Hematopoietic multipotent progenitor cell treated with erythropoietin and hydrocortisone succinate and interleukin-3 and kit ligand, for 8 days (in vitro differentiated cells): ENCODE measurements at places on chromosomes 13 and 19.

DNA sequence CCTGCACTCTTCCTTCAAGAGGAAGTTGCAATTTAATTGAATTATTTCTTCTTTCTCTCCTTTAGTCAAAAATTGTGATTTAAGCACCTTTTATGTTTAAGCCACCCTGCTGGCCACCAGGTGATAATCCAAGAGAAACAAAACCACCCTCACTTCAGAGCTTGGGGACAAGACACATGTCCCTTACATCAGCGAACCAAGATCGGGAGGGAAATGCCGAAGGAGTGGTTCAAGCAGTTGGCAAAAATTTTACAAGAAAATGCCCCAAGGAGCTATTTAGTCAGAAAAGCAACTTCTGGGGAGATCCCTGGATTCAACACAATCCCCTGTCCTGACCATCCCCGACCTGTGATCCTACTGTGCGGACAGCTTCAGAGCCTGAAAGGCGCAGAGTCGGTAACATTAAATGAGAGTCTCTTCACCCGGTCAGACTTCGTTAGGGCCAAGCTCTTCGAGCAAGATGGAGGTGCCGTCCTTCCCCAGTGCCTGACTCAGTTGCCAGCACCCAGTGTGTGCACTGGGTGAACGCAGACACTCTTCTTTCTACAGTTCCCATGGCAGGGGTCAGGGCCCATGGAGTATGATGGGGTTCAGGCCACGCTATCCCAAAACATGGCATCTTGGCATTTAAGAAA lies 78.6 kb upstream of the TM9SF2 start:
- DNase-seq = no peak

DNA sequence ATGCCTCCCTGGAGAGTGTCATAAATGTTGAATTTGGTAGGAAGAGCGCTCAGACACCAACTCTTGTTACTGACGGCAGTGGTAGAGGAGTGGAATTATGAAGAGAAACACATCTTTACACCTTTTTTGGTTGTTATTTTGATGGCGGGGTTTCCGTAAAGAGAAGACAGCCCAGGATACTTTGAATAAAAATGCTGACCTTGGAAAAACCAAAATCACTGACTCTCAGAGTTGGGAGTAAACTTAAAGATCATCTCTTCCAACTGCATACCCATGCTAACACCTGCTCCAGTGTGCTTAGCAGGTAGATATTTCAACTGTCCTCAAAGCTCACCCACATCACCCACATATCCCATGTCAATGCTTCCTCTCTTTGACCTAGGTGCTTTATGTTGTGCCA lies 498.6 kb downstream of the LIG4 start:
- DNase-seq = no peak

GRCh38 chr13:113052206-113052605 lies 53.4 kb upstream of the F7 start:
- DNase-seq = no peak

DNA sequence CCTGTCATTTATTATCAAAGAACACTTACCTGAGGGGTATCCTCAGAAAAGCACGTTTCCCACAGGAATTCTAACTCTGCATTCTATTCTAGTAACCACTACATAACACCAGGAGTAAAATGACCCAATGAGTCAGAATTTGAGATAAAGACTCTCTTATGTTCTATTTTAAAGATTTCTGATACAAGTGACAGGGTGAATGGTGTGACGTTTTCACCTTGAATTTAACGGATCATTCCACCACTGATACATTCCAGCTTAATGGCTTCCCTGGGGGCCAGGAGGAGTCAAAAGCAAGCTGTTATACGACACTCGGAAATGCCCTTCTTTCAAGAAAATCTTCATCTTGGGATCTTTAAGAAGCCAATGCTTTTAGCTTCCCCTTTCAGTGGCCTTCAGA lies 55.2 kb downstream of the SLC7A1 start:
- DNase-seq = no peak

DNA sequence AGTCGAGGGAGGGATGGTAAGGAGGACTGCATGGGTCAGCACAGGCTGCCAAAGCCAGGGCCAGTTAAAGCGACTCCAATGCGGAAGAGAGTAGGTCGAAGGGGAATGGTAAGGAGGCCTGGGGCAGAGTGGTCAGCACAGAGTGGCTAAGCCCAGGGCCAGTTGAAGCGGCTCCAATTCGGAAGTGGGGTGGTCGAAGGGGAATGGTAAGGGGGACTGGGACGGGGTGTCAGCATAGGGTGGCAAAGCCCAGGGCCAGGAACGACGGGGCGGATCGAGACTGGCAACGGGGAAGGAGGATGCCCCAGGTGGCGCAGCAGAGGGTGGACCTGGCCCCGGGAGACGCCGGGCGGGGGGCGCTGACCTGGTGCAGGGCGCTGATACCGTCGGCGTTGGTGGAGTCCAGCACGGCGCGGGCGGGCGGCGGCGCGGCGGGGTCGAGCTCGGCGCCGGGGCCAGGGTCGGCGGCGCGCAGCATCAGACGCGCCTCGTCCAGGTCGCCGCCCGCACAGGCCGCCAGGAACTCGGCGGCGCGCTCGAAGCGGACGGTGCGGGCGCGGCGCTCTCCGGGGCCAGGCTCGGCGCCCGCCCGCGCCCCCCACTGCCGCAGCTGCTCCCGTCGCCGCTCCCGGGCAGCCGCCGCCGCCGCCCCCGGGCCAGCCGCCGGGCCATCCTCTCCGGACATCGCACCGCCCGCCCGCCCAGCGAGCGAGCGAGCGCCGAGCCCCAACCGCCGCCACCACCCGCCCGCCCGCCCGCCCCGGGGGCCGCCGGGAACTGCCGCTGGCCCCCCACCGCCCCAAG lies at the start of gene PPP1R12C:
Gene PPP1R12C, minus strand, starts transcription at position 779 of the 804 bp plus-strand sequence. Its CDS starts 94 bp downstream, at position 685.
- no peak for DNase-seq

DNA sequence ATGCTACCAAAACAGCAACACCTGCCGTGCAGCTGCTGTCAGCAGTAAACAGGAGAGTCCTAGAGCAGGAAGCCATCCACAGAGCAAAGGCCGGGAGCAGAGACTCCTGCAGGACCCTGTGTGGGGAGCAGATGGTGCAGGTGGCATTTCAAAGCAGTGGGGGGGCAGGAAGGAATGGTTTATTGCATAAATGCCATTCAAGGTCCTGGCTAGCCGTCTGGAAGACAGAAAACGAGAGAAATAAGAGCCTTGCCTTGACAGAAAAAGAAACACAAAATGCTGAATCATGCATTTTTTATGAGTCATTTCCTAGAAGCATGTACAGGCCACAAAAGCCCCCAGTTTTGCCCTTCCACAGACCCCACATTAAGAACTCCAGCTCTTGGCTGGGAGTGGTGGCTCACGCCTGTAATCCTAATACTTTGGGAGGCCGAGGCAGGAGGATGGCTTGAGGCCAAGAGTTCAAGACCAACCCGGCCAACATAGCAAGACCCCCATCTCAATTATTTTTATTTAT lies 5.4 kb downstream of the RSPH6A start:
- DNase-seq = peak; percentile 52

- no peak for DNase-seq
Observed at GRCh38 chr13:109007946-109008345, 378.5 kb downstream of the MYO16 start.

DNA sequence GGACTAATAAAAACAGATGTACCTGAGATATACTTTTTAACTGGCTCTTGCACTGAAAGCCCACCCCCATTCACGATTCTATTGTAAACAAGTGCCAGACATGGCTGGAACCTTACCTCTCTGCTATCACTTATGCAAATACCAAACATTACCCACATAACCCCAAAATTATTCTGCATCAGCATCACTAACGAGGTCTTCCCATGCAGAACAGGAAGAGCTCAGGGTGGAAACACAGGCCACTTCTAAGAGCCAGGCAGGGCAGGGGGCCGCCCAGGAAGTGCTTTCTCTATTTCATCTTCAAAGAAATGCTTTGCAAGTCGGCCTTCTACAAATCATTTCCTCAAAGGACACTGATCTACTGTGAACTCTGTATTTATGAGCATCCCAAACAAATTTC lies 7.3 kb downstream of the IRS2 start:
- DNase-seq = no peak

GRCh38 chr13:56893843-56894242 lies 246.9 kb upstream of the PRR20A start:
- DNase-seq = no peak

DNA sequence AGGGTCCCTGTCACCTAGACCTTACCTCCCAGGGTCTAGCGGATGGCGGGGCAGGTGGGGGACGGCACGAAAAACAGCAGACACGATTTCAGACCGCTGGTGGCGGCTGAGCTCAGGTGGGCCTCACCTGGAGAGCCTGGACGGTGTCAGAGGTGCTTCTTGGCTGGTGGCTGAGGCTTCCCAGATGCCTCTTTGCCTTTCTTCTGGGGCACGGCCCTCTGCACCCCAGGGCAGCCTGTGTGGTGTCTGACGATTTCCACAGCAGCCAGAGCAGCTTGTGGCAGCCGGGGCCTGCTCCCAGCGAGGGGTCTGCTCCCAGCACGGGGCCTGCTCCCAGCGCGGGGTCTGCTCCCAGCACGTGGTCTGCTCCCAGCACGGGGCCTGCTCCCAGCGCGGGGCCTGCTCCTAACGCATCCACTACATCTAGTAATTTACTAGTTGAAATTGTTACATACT lies 66.7 kb downstream of the ATP11A start:
- no peak for DNase-seq

GRCh38 chr13:45331123-45331619 lies 9.8 kb downstream of the TPT1 start:
- peak; percentile 31 for DNase-seq

DNA sequence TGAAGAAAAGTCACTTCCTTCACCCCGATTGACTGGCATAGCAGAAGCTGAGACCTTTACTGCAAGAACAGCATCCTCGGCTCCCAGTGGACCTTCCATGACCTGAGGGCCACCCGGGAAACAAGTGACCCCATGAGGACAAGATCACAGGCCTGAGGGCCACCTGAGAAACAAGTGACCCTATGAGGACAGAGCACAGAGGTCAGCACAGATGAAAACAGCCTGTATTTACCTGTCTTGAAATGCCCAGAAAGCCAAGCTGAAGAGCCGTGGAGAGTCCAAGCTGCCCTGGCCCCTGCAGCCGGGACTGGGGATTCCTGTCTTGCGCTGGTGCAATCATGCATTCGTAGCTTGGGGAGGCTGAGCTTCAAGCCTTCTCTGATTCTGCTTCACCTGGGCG lies 114.2 kb upstream of the SPACA7 start:
- no peak for DNase-seq

DNA sequence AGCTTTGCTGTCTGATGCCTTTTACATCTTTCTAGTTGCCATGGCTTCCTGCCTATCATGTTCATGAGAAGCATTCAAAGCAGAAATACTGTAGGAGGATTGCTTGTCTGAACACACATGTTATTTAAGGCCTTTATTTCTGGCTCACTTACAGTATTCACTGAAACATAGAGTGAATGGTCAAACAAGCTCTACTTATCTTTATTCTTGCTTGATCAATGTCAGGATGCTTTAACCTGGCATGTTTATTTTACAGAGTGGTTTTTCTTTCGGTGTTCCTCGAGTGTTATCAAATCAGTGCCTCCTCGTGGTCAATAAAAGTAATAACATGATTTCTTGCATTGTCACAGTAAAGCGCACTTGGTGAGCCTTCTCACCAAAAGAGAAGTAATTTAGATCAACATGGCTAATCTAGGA lies 73.5 kb upstream of the PCDH17 start:
- DNase-seq = peak; percentile 20

- no peak for DNase-seq
Observed at GRCh38 chr13:66264971-66265370, 965.2 kb downstream of the PCDH9 start.

DNA sequence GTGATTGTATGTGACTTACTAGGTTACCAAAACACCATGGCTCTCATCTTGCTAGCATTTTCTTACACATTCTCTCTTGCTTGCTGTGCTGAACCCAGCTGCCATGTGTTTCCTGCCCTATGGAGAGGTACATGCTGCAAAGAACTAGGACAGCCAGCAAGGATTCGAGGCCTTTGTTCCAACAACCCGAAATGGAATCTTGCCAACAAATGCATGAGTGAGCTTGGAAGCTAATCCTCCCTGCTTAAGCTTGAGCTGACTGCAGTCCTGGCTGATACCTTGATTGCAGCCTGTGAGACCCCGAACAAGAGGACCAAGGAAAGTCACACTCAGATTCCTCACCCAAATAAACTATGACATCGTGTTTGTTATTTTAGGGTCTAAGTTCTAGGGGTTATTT lies 651.2 kb downstream of the SLITRK6 start:
- DNase-seq = no peak

DNA sequence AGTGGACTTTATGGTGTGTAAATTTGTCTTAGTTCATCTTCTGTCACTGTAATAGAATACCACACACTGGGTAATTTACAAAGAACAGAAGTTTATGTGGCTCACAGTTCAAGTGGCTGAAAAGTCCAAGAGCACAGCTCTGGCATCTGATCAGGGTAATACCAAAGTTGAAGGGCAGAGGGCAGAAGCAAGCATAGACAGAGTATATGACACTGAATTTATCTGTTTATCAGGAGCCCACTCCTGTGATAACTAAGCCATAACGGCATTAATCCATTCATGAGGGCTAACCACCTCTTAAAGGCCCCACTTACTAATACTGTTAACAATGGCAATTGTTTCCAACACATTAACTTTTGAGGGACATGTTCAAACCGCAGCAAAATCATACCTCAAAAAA lies 4.0 kb upstream of the RFXAP start:
- DNase-seq = peak; percentile 75

DNA sequence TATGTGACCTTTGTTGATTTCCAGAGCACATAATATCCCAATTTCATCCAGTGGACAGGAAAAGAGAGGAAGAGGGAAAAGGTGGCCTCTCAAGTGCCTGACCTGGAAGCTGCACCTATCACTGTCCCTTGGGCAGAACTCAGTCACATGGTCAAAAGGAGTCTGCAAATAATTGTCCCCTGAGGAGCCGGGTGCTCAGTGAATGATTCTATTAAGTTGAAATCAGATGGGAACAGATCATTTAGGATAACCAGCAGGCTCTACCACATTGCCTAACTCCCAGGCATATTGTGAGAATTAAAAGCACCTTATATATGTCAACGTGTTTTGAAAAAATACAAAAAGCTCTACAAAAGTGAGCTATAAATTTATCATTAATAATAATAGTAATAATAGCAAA lies 6.8 kb downstream of the KL start:
- DNase-seq = no peak

DNA sequence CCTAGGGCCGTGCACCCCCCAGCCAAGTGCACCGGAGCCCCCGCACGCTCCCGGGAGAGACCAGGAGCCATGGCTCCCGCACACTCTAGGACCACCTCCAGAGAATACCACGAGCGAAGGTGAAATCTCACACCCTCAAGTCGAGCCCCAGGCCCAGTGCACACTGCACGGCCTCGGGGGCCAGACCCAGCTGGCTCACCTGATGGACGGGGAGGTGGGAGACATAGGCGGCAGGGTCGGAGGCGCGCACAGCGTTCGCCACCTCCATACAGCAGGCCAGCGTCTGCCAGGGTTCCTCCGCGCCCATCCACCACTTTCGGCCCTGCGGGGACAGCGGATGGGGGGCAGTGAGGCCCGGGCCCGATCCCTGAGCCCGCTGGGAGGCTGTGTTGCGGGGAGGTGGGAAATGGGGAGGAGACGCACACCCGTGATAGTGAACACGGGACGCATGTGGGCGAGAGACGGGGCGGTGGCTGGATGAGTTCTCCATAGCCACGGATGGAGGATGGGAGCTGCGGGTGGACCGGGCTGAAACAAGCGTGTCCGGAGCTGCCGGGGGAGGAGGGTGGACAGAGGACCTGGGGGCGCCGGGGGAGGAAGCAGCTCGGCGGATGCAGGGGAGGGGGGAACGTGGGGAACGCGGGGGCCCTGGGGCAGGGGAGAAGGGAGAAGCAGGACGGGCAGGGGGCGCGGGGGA lies 13.0 kb downstream of the POLRMT start:
- DNase-seq = no peak

- DNase-seq = no peak
Observed at GRCh38 chr19:3983936-3984583, 1.2 kb downstream of the EEF2 start.
